Esophagus squamous epithelium (tissue), 5 donors: ENCODE measurements at places on chromosomes 4 and X. TPM values are rescaled to one million over a fixed set of nuclear protein-coding genes. Genes with fewer than 3 reads are reported as not detected.
A peak's percentile ranks its signal among the peaks of the same experiment; 100 is the strongest.

DNA sequence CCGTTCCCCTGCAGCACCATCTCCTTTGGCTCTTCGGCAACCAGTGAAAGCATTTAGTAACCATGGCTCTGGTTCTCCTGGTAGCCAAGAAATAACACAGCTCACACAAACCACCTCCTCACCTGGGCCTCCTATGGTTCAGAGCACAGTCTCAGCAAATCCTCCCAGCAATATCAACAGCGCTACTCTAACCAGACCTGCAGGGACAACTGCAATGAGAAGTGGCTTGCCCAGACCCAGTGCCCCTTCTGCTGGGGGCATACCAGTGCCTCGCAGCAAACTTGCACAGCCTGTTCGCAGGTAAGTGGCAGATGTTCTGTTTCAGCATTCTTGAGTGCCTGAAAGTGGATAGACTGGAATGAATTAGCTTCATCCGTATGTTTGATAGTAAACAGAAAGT lies 63.0 kb upstream of the SLC10A4 start:
- DNase-seq = no peak

DNA sequence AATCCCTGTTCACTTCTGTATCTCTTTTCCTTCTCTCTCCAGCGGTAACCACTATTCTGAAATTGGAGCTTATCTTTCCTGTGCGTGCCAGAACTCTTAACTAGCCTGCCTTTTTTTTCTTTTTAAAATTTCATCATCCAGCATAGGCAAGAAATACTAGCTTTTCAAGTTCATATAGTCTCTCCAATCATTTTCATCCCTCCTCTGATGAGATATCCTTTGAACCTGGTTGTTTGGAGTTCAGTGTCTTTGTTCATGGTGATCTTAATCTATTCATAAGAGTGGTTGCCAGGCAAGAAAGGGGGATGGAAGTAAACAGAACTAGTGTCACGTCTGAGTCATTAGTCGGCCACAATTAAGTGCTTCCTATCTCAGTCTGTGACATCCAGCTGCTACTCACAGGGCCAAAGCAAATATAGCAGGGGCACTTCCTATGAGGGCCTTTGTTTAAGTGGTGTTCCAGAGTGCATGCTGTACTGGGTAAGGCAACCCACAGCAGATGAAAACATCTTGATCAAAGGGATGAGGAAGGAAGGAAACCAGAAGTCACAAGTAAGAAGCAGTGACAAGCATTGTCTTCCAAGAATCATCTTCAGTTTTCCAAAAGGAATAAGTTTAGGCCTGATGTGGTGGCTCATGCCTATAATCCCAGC lies 56.4 kb upstream of the XIAP start:
- DNase-seq = no peak

GRCh38 chr4:31984872-31985271 lies 1264.7 kb downstream of the PCDH7 start:
- DNase-seq = no peak

GRCh38 chrX:101390664-101391525 lies at the start of gene RPL36A:
TSS of gene RPL36A (plus strand) at chrX:101391011. CDS start at chrX:101391044, 33 bp downstream.
- DNase-seq = peak; percentile 27

DNA sequence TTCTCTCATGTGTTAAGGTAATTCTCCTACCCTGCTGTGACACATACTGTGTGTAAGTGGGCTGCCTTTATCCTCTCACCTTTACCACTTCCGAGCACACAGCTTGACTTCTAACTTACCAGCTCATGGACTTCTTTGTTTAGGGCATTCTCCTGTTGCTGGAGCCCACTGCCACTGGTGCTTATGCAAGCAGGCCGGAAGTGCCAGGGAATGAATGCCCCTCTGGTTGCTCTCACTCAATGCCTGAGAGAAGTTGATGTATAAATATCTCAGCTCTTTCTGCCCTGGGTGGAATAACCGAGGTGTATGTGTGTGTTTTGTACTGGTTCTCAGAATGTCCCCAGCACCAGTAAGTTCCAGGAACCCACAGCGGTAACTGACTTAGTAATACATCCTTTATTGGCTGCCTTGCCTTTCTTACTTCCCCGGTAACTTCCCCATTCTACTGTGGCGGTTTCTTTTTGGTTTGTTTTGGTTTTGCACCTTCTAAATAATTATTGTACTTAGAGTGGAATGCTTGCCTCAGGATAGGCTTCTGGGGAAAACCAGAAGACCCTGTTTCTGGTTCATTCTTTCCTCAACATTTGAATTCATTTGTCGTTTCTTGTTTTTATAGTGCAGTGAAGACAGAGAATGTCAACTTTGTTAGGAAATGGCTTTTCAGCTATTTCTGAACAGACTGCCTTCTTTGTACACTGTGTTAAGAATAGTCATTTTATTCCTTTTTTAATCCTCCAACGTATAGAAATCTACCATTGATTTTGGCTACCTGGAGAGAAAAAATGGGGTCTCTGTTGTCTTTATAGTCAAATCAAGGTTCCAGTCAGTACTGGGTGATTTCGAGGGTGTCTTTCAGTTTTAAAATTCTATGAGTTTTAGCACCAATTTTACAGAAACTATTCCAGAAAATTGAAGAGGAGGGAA lies 45.4 kb downstream of the CXorf58 start:
- no peak for DNase-seq

DNA sequence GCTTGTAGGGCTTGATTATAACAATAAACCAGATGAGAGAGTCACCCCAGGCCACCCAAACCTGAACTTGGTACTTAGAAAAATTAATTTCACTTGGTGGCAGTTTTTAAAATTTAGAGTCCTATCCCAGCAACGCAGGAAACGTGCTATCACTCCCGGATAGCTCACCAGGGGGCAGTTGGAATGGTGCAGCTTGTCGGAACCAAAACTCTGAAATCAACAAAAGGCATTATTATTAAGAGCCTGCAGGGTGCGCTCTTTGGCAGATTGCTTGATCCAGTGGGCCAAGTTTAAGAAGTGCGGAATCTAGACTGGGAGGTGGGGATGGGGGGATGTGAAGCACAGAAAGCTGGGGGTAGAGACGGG lies 2.4 kb downstream of the FRAS1 start:
- DNase-seq = no peak

The CPLX1 gene
- total RNA-seq = 0.44 TPM

- DNase-seq = no peak
Observed at GRCh38 chr4:47287735-47288134, 175.8 kb downstream of the COMMD8 start.
